ENCODE measurements at places on chromosomes 3 and 15.

GRCh38 chr3:178001670-178002101 is 534.5 kb upstream of the KCNMB2 start:
- no peak for DNase-seq

GRCh38 chr3:24886501-24886900 is 391.9 kb upstream of the THRB start:
- no peak for DNase-seq

DNA sequence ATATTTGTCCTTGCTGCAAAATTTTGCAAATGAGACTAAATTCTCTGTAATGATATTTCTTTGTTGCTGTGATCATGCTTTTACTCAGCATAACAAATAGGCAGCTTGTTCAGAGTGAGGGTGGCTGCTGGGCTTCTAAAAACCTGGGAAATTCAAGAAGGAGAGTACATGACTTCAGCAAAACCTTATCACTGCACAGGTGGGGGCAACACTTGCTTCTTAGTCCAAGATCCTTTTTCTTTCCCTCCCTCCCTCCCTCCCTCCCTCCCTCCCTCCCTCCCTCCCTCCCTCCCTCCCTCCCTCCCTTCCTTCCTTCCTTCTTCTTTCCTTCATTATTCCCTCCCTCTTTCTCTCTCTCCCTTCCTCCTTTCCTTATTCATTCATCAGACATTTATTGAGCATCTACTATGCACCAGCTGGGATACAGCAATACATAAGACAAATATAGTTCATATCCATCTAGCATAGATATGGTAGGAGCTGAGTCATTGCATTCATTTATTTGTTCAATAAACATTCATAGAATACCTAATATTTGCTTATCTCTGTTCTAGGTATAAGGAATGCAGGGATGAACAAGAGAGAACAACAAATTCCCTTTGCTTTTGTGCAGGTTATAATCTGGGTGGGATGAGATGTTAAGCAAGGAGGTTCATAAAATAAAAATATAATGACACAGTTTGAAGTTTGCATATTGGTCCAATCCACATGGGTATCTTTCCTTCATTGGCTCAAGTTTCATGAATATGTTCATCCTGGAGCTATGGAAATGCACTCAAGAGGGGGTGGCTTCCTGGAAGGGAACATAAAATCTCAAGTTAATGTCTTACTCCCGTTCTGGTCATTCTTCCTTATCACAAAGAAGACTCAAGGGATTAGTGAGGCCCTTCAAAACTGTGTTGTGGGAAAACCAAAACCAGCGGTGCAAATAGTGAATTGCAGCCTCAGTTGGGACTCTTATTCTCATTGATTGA is 210.7 kb downstream of the PDCD6IP start:
- no peak for DNase-seq

DNA sequence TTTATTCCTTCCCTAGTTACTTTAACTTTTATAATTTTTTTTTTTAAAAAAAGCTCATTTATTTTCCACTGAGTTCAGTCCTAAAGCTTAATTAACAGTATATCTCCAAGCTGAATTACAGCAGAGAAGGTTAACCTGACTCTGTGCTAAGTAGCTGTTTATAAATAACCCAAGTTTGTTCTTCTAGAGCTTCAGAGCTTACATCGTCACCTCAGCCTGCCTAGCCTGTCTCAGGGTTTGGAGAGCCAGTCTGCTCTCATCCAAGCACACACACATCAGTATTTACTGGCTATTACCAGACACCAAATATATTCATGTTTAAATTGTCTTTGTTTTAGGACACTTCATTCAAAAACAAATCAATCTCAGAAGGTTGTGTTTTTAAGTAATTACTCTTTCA is 154.9 kb downstream of the CDIN1 start:
- DNase-seq, result no peak

DNA sequence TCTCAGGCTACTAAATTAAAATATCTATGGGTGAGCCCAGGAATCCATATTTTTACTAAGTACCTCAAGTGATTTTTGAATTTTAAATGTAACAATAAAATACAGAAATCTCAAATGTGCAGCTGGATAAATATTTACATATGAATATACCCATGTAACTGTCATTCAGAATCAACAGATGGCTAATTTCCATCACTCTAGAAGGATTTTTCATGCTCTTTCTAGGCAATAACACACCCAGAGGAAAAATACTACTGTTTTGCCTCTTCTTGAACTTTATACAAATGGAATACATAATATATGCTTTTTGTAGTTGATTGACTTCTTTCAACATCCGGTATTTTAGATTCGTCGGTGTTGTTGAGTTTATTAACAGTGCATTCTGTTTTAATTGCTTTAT is 601.3 kb upstream of the NECTIN3 start:
- no peak for DNase-seq

DNA sequence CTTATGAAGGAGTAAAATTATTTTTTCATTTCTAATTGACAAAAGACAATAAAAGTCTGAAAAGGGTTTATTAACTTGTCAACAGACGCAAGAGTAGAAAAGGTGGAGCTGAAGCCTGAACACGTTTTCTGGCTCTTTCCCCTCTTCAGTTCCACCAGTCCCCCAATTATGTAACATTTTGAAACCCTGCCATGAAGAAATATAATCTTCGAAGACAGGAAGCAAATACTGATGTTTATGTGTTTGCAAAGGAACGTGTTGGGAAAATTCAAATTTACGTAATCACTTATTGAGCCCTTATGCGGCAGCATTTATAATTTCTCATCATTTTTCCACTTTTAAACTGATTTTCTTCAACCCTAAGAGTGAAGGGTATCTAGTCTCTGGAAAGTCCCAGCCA is 767 bp downstream of the AP3S2 start:
- DNase-seq, result no peak

GRCh38 chr3:37861620-37862041 is at the start of gene CTDSPL:
TSS of gene CTDSPL (plus strand) at chr3:37861880. CDS start at chr3:37862200, 320 bp downstream.
- no peak for DNase-seq

GRCh38 chr3:103388214-103388613 is 953.4 kb downstream of the ZPLD1 start:
- DNase-seq, result no peak

DNA sequence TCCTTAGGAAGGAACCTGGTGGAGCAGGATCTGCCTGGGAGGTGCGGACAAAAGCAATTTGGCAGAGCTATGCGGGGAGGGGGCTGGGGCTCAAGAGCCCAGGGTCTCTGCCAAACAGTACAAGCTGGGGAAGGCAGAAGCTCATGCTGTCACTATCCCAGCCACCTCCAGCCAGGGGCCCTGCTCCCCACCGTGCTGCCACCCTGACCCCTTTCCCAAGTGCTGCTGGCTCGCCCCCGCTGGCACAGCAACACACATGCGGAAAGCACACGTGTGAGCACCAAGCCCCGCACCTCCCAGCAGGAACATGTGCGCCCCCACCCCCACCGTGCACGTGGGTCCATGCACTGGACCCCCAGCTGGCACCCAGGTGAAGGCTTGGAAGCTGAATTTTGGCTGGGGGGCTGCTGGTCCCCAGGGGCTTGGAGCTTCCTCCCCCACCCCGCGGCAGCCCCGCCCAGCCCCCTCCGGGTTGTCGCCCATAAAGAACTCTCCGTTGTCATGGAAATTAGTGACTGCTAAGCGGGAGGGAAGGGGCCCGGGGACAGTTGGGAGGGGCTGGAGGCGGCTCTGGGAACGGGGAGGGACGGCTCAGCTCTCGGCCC is 742 bp downstream of the CAMKV start:
- DNase-seq, result no peak

DNA sequence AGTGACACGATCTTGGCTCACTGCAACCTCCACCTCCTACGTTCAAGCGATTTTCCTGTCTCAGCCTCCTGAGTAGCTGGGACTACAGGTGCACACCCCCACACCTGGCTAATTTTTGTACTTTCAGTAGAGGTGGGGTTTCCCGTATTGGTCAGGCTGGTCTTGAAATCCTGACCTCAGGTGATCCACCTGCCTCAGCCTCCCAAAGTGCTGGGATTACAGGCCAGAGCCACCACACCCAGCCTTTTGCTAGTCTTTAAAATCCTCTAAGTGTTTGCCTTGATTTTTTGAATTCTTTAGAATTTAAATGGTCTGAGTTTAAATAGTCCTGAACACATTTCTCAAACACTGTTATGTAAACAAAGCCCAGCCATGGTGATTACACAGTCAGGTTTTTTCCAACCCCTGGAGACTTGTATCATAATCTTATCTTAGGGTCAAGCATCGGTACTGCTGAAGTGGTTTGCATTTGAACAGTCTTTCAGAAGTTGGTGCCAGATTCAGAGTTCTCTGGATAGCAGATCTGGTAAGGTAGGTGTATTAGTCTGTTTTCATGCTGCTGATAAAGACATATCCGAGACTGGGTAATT is 28.2 kb upstream of the PIAS1 start:
- no peak for DNase-seq

DNA sequence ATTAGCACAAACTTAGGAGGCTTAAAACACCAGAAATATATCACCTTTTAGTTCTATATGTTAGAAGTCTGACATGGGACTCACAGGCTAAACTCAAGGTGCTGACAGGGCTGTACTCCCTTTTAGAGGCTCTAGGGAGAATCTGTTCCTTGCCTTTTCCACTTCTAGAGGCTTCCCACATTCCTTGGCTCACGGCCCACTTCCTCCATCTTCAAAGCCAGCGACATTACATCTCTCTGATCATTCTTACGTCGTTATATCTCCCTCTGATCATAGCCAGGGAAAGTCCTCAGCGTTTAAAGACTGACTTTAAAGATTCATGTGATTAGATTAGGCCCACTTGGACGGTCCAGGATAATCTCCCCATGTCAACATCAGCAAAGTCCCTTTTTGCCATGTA is 166.3 kb downstream of the GREM1 start:
- DNase-seq, result no peak

DNA sequence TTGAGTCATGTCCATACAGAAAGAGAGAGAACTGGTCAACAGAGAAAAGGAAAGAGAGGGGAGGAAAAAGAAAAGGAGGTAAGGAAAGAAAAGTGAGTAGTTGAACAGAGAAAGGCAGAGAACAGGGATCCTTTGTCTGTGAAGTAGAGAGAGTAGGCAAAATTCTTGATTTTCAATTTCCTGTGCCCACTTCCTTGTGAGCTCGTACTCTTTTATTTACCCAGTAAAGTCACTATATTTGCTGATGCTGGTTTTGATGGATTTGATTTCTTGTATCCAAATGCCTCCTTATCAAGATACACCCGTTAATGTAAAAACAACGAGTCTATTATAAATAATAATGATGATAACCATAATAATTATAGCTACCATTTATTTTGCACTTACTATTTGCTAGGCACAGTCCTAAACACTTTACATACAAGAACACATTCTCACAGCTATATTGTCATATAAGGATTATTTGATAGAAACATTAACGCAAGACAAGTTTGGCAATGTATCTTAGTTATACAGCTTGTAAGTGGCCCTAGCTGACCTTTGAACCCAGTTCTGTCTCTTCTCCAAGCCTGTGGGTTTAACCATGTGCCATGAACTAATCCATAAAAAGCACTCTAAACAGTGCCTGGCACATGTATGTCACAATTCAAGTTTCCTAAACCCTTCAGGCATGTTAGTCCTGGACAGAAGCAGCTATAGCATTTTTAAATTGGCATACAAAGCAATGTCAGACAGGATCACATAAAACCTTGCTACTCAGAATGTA is 6.7 kb upstream of the P2RY1 start:
- DNase-seq, result no peak

DNA sequence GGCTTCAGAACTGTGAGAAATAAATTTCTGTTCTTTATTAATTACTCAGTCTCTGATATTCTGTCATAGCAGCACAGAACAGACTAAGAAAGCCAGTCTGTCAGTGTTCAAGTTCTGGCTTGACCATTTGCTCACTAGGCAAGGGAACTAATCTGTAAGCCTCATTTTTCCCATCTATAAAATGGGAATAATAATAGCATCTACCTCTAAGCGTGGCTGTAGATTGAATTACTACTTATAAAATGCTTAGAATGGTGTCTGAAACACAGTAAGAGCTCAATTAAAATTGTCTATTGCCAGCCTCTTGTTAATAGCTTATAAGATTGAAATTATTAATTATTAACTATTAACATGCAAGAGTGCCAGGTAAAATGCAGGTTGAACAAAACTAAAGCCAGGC is 209.7 kb upstream of the LRRFIP2 start:
- DNase-seq, result no peak

DNA sequence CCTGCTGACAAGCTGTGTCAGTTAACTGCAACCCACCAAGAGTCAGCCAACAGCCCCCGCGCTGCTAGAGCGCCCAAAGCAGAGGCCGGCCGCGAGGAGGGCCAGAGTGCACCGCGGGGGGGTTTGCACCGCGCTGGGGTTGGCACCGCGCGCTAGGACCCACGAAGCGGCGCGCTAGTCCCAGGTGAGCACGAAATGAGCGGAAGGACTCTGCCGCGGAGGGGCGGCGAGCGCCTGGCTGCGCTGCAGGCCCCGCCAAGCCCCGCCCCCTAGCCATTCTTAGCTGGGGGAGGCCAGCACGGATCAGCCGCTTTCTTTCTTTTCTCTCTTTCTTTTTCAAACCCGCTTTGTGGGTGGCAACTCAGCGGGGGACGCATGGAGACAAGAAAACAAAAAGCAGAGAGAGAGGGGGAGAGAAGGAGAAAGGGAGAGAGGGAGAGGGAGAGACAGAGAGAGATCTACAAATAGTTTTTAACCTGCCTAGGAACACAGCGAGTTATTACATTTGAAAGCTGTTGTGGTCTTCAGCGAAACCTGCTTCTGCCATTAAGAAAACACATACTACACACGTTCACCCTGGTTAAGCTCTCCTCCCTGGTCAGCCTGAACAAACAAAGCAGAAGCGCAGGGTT is 6.9 kb upstream of the FOXB1 start:
- peak; percentile 29 for DNase-seq

GRCh38 chr3:140216249-140216648 is 281.3 kb downstream of the CLSTN2 start:
- no peak for DNase-seq

DNA sequence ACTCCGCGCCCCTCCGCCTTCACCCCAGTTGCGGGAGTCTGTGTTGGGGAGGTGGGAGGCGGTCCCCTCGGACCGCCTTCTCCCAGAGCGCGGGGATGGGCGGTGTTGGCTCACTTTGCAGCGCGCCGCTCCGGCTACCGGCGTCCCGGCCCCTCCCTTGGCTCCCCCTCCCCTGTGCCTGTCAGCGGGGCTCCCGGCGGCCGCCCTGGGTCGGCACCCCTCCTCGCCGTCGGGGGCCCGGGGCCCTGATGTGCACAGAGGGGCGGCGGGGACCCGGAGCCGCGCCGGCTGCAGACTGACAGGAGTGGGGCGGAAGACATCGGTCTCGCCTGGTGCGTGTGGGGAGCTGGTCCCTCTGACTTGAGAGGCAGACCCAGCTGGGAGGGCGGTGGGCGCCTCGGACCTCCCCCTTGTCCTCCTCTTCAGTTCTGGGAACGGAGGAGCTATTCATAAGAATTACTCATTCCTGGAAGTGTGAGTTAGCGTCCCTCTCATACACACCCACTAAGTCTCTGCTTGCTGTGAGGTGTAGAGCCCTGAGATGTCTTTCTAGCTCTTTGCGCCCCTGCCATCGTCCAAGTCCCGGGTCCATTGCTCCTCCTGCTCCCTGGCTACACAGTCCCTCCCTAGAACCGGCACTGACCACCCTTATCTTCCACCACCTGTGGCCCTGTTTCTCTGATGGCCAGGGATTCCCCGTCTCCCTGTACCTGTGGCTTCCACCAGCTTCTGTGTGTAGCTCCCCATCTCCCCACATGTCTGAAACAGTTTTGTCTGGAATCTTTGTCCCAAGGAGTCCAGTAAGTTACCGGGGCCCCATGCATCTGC is 42.3 kb upstream of the ROPN1 start:
- no peak for DNase-seq

- DNase-seq, result no peak
These were observed 42.4 kb upstream of the DAZL start for GRCh38 chr3:16647668-16648067.
